ENCODE measurements at places on chromosomes 11 and 22.

DNA sequence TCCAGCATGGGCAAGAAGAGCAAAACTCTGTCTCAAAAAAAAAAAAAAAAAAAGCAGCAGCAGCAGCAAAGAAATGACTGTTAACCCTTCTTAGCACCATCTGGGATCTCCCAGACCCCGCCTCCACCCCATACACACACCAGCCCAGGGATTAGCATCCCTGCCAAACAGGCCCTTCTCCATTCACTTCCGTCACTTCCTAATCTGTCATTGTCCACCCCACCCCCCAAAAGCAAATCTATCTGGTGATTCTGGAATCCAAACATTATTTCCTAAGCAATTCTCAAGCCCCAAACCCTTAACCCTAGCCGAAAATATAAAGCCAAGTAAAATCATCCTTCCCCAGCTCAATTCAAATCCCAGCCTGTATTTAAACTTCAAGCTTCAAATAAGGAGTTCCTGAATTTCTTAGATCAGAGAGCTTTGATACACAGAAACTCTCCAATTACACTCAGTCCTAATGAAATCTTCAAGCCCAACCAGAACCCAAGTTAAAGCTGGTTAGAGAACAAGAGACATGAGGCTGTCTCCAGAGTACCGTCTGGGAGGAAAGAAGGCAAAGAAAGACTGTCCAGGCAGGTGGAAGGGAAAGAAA, 6.0 kb upstream of the AHNAK start:
- DNase-seq = peak; percentile 84

DNA sequence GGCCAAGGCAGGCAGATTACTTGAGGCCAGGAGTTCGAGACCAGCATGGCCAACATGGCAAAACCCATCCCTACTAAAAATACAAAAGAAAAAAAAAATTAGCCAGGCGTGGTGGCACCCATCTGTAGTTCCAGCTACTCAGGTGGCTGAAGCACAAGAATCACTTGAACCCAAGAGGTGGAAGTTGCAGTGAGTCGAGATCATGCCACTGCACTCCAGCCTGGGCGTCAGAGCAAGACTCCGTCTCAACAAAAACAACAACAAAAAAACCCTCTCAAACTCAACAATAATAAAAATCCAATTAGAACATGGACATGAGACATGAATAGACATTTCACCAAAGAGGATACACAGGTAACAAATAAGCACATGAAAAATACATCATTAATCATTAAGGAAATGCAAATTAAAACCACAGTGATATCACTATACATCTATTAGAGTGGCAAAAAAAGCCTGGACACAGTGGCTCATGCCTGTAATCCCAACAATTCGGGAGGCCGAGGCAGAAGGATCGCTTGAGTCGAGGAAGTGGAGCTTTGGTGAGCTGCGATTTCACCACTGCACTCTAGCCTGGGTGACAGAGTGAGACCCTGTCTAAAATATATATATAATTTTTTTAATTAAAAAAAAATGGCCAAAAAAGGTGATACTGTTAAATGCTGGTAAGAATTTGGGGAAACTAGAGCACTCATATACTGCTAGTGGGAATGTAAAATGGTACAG, 12.7 kb upstream of the SEPTIN5 start:
- no peak for DNase-seq

DNA sequence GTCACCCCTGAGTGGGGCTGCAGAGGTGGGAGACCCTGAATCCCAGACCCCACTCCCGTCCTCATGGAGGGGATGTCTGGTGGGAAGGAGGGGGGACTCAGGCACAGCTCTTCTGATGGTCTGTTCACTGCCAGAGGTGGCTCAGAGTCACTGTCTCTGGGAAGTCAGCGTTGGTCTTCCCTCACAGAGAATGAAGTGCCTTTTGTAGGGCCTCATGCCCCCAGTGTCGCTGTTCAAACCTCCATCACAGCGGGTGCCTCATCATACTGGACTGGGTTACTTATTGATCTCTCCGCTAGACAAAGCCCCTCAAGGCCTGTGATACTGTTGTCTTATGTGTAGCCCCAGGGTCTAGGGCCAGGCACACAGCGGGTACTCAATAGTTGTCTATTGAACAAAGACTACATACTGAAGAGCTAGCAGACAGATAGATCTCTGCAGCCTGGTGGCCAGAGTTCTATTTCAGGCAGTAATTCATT, 41.3 kb downstream of the CD6 start:
- DNase-seq = no peak

DNA sequence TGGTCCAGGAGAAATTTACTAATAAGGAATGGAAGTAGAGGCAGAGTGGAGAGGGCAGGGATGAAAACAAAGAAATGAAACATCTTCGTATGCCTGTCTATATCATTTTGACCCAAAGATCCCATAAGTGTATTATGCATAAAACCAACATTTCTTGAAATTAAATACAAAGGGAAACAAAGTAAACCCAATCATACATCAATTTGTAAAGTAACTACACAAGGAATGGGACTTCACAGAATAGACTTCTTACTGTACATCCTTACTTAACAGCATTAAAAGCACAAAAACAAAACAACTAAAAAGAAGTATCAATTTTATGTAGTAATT, 253.6 kb upstream of the CCDC179 start:
- no peak for DNase-seq

GRCh38 chr11:124737638-124738305, 2.0 kb upstream of the NRGN start:
- DNase-seq = no peak

DNA sequence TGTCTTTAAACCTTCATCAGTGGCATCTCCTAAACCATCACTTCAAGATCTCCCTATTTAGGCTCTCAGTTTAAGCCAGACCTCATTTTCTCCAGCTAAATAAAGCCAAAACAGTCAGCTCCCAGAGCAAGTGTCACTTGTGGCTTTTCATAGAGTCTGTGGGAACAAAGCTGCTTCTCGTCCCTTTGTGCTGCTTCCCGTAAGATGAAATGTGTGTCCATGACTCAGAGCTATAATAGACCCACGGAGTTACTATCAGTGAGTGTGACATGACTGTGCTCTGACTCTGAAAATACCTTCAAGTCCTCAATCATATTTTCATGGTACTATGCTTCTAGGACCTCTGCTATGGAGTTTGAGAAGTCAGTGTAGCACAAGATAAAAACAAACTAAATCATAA, 57.3 kb upstream of the SLN start:
- DNase-seq = peak; percentile 48

- DNase-seq = no peak
Measured at GRCh38 chr22:23837911-23838680, 710 bp downstream of the DERL3 start.

- no peak for DNase-seq
Measured at GRCh38 chr11:60720460-60720859, 4.1 kb upstream of the MS4A18 start.

DNA sequence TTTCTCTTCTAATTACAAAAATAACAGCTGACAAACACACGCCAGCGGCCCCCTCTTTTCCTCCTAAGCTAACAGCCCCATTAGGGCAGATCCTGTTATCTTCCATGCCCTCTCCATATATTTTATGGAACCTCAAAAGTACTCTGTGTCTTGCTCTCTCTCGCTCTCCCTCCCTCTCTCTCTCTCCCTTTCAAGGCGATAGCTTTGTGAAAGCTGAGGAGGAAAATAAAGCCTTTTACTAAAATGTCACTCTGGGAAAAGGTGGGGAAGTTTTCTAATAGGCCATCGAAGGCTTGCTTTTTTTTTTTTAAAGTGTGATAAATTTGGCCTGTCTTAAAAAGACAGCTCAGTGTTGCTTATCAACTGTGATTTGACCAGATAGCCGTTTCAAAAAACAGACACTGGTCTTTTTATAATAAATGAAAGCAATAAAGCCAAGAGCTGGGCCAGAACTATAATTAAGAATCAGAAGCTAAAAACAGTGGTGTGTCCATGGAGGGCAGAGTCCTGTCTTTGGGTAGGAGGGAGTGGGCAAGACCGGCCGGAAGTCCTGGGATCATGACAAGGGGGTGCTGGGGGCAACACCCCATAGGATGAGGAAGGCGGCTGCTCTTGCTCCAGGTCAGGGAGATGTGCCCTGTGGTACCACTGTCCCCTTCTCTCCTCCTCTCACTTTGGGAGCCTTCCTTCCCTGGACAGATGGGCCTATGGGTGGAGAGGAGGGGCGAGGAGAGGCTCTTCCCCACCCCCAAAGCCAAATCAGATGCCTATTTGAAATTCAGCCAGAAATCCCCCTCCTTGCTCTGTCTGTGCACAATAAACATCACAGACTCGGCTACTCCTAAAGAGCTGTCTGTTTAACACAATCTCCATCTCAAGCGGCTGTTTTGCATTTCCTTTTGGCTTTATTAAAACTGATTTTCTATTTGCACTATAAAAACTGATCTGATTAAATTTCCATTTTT, 267.2 kb downstream of the BUD13 start:
- DNase-seq = no peak

DNA sequence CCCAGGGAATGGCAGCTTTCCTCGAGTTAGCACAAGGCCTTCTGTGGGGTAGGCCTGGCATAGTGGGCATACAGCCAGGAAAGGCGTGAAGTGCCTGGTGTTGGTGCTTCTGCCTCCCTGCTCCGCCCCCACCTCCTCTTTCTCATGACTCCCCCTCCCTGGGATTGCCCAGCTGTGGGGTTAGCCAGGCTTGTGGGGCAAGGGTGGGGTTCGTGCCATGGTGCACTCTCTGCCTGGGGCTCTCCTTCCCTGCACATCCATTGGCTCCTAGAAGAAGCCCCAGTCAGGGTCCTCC, 236.8 kb upstream of the NCAM1 start:
- peak; percentile 36 for DNase-seq

DNA sequence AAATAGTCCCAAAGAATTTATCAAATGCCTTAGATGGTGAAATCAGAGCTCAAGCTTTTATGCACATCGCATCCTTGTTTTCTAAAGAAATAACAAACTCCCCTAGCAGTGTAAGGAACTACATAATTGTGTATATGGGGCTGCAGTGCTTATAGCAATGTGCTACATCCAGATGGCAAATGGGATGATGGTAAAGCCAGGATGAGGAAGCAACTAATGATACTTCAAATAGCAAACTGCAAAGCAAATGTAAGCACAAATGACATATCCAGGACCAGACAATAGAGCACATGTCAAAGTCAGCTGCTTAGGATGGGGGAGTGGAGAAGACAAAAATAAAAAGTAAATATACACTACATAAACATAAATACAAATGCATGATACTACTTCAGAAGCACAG, 425.9 kb downstream of the OPCML start:
- DNase-seq = no peak

DNA sequence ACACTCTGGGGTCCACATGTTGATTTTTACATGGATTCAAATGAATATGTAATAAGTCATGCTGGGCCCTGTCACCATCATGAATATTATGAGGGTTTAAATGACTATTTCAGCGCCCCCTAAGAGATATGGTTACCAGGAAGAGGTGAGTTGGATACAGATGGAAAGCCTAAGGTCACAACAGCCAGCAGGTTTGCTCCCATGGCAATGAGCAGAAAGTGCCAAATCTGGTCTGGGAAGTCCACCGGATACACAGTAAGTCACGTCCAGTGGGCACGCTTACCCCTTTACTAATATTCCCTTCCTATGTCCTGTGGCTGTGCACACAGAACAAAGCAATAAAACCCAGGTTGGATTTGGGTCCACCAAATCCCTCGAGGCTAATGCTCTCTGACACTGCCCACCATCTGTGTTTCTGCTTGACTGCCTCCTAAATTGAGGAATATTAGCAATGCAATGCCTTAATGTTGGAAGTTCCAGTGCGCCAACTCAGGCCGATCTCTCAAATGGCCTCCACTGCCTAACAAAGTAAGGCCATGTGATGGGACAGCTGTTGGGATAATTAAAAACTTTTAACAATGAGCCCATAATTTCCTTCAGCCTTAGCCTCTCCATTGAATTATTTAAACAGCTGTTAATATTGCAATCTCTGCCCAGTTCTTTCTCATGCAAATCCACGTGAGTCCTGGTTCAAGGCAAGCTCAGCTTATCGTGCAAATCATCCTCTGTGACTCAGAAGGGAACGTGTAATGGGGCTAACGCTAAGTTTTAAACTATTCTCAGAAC, 97.6 kb downstream of the SLC1A2 start:
- peak; percentile 46 for DNase-seq

Data from tongue (tissue), 3 donors.